ENCODE measurements at places on chromosomes 11 and 22. TPM values are rescaled to one million over a fixed set of nuclear protein-coding genes. Genes with fewer than 3 reads are reported as not detected.
A peak's percentile ranks its signal among the peaks of the same experiment; 100 is the strongest.

The PGA5 gene
- total RNA-seq, result not detected

The RPL3 gene
- total RNA-seq, result 1,583 TPM

The NRXN2 gene
- 0.36 TPM for total RNA-seq

- no peak for DNase-seq
Measured at GRCh38 chr11:117378976-117379865, 51.6 kb downstream of the CEP164 start.

GRCh38 chr22:20507253-20508066, at the start of gene MED15:
MED15 (plus strand) TSS chr22:20507610; CDS start chr22:20507679, 69 bp downstream.
- peak; percentile 85 for DNase-seq

- peak; percentile 22 for DNase-seq
Measured at GRCh38 chr11:56885177-56885576, 103.5 kb upstream of the OR5AK2 start.

GRCh38 chr22:35528927-35529326, 11.7 kb upstream of the RASD2 start:
- no peak for DNase-seq

- DNase-seq, result no peak
Measured at GRCh38 chr22:44847892-44848291, 95.5 kb downstream of the ARHGAP8 start.

- DNase-seq, result no peak
Measured at GRCh38 chr11:102005306-102005705, 41.9 kb upstream of the CFAP300 start.

- no peak for DNase-seq
Measured at GRCh38 chr11:11446967-11447366, 93.9 kb upstream of the CSNK2A3 start.

DNA sequence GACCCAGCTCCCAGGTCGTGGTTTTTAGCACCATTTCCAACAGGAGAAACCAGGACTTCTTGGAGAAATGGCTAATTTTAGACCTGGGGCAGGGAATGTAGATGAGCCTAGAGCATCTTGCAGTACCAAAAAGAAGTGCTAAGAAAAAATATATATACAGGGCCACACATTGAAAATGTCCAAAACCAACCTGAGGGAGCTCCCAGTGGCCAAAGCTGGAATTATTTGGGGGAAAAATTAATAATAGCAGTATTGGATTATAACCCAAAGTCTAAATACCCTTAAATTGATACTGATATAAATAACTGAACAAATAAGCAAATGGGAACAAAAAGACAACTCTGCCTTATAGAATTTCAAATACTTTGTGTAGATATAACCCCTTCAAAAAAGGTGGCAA, 108.0 kb downstream of the PARVA start:
- DNase-seq, result no peak

DNA sequence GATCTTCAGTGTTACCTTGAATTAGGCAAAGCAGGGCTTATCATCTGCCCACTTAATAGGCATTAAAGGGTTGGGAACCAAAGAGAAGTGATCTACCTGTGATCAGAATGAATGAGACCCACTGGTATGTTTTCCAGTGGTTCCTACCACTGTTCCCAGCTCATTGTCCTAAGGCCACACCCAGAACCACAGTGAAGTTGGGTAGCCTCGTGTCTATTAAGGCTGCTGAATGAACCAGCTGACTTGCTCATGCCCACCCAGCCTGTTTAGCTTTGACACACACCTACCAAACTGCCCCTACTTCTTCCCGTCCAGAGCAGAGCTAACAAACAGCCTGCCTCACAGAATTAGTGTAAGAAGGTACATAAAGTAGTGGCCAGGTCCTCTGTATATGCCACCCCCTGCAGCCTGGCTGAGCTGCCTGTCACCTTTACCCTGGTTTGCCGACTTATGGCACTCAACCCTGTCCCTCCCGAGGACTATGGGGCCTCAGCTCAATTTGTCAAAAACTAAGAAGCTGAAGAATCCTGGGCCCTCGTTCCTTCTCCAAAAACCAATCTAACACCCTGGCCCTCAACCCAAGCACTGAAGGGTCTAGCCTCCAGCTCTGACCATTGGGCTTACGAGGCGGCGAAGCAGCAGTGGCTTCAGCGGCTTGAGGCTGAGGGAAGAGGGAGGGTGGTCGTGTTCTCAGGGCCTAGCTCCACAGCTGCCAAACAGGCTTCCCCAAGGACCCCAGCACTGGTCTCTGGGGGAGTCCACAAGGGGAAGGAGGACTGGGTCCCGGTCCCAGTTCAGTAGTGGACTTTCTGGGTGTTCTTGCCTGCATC, 9.8 kb downstream of the UCP2 start:
- DNase-seq, result no peak

DNA sequence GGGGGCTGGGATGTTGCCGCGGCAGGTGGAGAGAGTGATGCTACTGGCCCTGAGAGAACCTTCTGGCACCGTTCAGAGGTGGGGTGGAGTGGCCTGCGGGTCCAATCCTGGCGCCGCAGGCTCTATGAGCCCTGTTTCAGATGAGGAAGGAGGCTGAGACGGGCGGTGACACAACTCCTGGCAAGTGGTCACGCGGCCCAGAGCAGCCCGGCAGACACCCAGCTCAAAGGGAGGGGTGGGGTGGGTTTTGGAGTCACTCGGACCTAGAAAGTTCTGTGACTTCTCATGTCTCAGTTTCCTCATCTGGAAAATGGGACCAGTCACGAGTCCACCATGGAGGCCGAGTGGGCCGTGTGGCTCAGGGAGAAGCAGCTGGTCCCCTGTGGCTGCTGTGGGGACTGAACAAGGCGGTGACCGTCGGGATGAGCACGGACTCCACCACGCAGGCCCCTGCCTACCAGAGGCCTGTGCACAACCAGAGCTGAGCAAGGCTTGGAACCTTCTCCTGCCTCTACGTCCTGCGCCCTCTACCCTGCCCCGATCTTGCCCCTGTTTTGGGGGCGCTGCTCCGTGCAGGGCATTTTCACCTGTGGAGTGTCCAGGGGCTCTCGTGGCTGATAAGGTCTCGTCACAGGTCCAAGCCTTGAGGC, 3.7 kb downstream of the TSPO start:
- DNase-seq, result no peak

GRCh38 chr22:37734964-37735451, 38.2 kb downstream of the TRIOBP start:
- peak; percentile 69 for DNase-seq

GRCh38 chr11:27350511-27350910, 12.5 kb downstream of the CCDC34 start:
- no peak for DNase-seq

- peak; percentile 85 for DNase-seq
Measured at GRCh38 chr11:76445121-76446084, 585 bp downstream of the EMSY start.

- no peak for DNase-seq
Measured at GRCh38 chr11:129865701-129866100, 29.7 kb downstream of the NFRKB start.

DNA sequence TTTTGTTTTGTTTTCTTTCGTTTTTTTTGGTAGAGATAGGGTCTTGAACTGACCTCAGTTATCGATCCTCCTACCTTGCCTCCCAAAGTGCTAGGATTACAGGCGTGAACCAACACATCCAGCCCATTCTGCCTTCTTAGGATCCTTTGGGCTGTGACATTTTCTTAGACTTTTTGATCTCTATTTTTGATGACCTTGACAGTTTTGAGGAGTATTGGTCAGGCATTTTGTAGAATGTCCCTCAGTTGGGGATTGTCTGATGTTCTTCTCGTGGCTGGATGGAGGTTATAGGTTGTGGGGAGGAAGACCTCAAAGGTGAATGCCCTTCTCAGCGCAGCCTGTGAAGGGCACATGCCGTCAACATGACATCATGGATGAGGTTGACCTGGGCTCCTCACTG, 19.5 kb upstream of the RAB1B start:
- DNase-seq, result no peak

Data from RPMI7951 (cell line).